T-cell (primary cell): ENCODE measurements at places on chromosomes 5 and 9.

DNA sequence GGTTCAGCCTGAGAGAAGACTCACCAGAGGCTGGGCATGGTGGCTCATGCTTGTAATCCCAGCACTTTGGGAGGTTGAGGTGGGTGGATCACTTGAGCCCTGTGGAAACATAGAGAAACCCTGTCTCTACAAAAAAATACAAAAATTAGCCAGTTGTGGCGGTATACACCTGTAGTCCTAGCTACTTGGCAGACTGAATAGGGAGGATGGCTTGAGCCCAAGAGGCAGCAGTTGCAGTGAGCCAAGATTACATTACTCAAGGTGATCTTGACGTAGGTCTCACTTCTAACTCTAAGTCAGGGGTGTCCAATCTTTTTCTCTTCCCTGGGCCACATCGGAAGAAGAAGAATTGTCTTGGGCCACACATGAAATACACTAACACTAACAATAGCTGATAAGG is 16.2 kb upstream of the ATP6V1G1 start:
- DNase-seq: no peak

DNA sequence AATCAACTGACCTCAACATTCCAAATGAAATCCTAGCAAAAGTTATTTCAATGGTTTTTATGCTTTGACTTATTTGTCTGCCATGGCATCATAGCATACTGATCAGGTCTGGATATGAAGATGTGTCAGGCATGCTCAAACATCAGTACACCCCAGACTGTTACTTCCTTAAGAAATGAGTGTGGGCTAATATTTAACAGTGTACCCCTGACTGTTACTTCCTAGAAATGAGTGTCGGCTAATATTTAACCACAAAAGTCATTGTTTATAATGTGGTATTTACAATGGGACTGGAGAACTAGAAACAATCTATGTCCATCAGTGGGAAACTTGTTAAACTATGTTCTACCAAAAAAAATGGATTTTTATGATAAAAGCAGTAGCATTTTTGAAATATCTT is 38.1 kb upstream of the HNRNPA0 start:
- DNase-seq: no peak

GRCh38 chr9:26880262-26880661 is 12.3 kb downstream of the CAAP1 start:
- no peak for DNase-seq

DNA sequence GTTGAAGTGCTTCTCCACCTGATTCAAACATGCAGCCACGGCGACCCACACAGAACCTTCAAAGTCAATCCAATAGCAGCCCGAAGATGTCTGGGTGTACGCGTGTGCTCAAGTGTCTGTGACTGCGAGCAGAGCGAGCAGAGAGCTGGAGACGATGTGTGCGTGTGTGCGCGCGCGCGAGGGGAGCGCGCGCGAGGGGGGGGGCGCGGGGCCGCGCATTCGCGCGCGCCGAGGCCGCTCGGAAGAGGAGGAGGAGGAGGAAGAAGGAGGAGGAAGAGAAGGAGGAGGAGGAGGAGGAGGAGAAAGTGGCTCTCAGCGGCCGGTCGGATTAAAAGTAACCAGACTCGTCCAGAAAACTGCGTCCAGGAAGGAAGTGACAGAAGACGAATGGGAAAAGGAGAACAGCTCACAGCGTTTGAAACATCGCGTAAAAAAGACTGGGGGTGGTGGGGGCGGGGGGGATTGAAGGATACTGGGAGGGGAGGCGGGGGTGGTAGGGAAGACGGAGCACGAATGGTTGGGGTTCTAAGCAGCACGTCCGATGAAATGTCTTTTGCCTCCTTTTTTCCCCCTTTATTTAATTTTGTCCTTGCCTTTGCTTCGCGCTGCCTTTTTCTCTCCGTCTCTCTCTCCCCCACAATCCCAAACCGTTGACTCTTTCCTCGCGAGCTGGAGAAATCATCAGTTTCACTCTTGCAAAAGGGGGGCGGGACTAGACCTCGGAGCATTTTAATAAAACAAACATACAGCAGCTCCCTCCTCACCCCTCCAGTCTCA is at the start of gene MEF2C:
TSS of gene MEF2C (minus strand) at position 126 of the 777 bp plus-strand sequence. CDS start 59,396 bp downstream, outside the sequence.
- no peak for DNase-seq

- DNase-seq: no peak
These were observed 5.8 kb upstream of the PPARGC1B start for GRCh38 chr5:149724130-149724840.

DNA sequence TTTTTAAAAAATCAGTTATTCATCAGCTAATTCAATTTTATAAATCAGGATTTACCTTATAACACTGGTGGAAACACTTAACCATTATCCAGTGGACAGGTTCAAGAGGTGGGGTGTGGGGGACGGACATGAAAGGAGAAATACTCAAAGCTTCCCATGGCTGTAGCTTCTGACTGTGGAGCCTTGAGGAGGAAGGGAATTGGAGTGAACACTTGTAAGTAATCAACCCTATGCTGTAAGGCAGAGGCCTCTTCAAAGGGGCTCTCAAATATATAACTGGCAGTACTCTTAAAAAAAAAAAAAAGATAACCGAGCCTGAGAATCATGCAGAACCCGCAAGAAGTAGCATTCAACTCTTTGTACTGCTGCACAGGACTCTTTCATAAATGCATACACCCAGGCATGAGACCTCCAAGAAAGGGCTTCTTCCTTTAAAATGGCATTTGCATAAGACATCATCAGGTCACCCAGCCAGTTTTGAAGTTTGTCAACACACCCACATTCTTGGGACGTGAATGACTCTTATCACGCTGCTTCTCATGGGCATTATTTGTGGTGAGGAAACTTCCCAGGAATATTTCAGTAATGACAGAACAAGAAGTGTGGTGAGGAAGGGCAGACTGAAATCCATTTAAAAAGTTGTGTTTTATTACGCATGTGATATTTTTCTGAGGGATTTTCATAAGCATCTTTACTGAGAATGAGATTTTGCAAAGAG is 8.1 kb downstream of the OSMR start:
- DNase-seq: no peak

GRCh38 chr5:107422494-107422893 is 248.2 kb downstream of the EFNA5 start:
- DNase-seq: no peak

GRCh38 chr9:35682051-35682450 is 7.7 kb downstream of the TPM2 start:
- no peak for DNase-seq

- DNase-seq: no peak
These were observed 3.5 kb downstream of the ELAVL2 start for GRCh38 chr9:23822261-23823169.

- no peak for DNase-seq
These were observed 157.8 kb downstream of the MED10 start for GRCh38 chr5:6220346-6221088.

DNA sequence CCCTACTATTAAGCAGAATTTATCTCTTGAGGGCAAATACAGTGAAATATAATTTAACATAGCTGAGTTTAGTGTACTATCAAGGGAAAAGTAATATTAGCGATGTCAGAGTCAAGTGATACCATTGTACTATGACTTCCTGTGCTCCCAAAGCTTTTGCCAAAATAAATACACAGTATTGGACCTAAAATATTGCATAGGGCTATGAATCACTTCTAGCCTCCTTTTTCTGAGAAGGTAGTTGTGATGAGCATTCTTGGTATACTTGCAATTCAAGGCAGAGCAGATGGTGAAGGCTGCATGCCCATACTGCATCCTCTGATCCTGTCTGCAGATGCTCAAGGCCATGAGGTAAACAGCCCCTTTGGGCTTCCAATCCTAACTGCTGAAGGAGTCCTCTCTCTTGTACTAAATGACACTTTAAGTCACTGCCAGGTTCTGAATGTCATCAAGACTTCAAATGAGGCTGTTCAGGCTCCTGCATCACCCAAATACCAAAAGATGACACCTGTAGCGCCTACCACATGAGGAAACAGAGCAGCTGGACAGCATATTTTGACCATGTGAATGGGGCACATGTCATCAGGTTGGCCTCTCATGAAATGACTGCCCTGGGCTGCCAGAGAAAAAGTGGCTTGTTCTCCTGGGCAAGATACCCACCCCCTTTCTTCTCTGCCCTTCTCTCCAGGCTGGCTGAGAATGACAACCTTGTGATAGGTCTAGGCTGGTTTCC is 29.7 kb upstream of the PPP2CA start:
- no peak for DNase-seq

- DNase-seq: no peak
These were observed 9.5 kb upstream of the PHF19 start for GRCh38 chr9:120886490-120886967.

DNA sequence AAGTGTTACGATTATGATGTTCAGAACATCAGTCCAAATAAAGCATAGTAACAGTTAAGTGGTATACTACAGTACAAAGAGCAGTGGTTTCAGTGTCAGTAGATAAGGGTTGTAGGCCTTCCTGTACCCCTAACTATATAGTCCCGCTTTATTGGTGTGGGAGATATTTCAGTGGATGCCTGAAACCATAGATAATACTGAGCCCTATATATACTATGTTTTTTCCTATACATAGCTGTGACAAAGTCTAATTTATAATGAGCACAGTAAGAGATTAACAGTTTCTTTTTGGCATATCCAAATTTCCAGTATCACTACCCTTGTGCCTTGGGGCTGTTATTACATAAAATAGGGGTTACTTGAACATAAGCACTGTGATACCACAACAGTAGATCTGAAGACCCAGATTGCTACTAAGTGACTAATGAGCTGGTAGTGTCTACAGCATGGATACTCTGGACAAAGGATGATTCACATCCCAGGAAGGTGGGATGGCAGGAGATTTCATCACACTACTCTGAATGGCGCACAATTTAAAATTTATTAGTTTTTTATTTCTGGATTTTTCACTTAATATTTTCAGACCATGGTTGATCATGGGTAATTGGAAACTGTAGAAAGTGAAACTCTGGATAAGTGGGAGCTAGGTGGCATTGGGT is 119.3 kb downstream of the RPS23 start:
- DNase-seq: no peak

DNA sequence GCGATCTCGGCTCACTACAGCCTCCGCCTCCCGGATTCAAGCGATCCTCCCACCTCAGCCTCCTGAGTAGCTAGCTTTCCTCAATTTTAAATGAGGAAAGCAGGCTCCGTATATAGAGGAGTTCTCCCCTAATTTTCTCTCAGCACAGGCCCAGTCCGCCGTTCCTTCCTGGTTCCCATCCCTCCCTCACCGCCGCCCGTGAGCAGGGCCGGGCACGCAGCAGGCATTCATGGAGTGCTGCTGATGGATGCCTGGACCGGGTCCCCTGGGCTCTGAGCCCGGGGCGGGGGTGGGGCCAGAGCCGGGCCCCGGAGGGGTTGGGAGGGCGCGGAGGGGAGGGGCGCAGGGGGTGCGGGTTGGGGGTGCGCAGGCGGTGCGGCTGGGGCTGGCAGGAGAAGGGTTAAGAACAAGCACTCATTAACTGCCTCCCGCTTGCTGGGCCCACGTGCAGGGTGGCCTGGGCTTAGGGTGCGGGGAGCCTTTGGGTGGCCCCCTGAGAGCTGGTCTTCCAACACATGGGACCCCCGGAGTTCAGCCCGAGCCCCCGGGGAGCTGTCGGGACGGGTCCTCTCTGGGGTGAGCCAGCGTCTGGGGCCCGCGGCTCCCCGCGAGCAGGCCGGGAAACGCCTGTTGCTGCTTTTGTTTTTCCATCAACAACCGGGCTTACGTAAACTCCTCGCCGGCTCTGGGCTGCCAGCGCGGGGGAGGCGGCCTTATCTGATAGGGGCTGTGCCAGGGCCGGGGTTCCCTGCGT is 33.7 kb downstream of the LHX2 start:
- no peak for DNase-seq

DNA sequence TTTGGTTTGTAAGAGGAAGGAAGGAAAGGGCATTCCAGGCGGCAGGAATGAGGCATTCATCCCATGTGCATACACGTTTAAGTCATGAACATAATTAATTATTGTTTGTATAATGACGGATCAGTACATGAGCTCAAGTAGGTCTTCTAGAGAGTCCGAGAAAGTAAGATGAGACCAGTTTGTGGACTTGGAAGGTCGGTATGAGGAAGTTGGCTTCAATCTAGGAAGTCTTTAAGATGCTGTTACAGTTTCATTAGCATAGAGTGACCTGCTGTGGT is 2.1 kb downstream of the GTF3C4 start:
- no peak for DNase-seq

GRCh38 chr5:141560151-141560550 is 58.6 kb downstream of the DIAPH1 start:
- no peak for DNase-seq

GRCh38 chr5:124745007-124745927 is 1.2 kb downstream of the ZNF608 start:
- DNase-seq: no peak

DNA sequence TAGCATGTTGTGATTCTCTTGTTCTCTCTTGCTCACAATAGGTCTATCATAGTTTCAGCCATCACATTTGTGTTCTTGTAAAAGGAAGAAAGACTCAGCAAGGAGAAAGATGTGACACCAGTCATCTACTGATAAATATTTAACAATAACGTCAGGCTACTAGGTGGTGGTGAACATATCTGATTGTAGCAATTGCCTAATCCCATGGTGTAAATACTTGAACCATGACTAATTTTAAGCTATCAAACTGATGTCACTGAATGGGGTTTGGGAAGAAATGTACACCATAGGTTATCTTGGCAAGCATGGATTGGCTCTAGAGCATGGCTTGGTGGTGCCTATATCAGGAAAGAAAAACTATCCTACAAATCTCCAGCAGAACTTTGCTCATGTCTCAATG is 16.6 kb downstream of the DMRTA1 start:
- no peak for DNase-seq

- DNase-seq: no peak
These were observed 103.4 kb upstream of the GNA14 start for GRCh38 chr9:77751341-77752091.

DNA sequence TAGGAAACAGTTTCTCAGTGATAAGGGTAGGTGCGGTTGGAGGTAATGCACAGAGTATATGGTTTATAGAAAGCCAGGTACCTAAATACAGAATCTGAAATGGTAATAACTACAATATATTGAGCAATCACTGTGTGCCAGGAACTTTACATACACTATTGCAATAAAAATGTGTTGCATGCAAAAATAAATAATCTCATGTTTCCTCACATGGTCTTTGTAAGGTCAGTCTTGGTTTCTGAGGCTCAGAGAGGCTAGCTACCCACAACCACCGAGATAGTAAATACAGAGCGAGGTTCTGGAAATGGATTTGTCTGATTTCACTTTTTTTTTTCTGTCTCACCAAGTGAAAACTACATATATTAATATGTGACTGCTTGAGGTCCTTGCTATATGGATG is 128.9 kb downstream of the CAMK4 start:
- no peak for DNase-seq

DNA sequence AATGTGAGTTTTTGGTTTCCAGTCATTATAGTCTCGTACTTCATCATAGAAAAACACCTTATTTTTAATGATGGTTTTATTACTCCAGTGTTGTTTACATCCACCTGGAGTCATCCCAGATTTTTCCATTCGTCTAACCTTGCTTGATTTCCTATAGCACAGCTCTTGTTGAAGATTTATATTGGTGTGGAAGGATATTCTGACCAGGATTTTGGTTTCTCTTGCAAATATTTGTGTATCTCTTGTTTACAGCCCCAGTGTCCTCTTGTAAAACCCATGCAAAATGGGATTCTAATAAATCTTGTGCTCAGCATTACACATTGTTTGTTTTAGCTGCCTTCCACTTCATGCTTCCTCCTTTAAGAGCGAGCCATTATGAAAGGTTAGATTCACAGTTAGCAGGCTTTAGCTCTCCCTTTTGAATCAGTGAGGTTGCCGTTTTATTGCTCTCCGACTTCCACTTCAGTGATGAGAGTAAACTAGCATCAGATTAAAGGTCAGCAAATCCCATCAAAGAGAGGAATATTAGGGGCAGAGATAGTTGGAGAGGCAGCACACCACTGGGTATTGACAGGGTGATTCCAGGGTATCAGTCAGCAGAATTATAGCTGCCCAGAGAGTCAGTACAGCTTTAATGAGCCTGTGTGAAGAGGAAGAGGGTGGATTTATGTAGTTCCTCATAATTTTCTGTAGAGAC is 157.1 kb downstream of the PBX3 start:
- no peak for DNase-seq
